ENCODE measurements at places on chromosomes 4 and X.

GRCh38 chr4:114396808-114397207, 201.8 kb upstream of the UGT8 start:
- no peak for DNase-seq

DNA sequence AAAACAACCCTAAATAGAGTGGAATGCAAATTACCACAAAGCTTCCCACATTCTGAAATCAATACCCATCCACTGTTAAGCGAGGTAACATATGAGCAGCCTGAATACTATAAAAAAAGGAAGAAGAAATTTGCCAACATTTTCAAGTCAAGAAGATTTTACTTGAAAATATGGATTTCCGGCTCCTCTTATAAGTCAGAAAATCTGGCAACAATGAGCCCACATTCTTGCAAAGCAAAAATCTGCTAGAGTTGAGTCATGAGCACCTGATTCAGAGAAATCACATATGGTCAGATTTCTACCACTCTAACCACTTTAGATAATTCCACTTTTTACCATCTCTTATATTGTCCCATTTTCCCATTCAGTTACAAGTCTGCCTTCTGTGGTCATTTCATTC, 395.7 kb downstream of the DTHD1 start:
- DNase-seq, result no peak

GRCh38 chr4:81743731-81744435, 272.2 kb upstream of the RASGEF1B start:
- DNase-seq, result no peak

DNA sequence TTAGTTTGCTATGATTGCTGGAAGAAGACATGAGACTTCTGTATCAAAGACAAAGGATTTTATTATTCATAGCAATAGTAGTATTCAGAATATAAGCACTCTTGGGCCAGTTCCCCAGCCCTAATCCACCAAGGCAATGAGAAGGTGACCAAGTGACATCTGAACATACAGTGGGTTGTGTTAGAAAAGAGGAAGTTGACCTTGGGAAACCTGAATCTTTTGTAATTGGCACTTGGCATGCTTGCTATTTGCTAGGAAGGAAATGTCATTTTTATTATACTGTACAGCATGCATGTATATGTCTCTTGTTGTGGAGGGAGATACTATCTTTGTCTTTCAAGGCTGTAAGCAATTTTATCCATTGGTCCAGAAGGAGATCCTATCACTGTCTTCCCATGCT, 216.1 kb upstream of the FAT1 start:
- DNase-seq, result no peak

DNA sequence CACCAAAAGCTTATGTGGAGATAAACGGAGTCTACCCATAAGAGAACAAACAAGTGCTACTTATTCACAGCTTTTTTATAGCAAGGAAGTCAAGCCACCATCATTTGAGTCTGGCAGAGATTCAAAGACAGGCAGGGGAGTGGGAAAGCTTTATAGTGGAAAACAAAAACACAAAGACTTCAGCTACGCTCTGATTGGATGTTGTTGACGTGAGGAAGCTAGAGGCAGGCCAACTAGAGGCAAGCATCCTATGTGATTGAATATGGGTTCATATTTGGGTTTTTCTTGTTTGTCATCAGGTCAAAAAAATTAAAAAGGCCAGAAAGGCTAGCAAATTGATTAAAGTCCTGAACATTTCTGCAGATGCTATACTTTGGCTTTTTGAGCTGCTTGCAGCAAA, 719 bp upstream of the TCEAL4 start:
- no peak for DNase-seq

DNA sequence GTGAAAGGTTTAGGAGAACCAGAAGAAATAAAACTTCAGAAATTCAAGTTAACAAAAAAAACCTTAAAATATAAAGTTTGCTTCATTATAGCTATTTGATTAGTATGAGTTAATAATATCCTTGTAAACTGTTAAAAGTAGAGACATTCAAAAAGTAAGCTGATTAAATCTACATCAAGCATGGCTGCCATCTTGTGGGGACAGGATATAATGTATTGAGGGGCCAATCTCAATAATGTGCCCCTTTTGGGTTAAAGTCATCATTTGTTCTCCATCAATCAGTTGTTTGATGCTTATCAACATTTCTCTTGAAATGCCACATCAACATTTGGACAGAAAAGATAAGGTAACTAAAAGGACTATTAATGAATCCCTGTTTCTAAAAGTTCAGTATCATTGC, 4.6 kb upstream of the GRID2 start:
- no peak for DNase-seq

DNA sequence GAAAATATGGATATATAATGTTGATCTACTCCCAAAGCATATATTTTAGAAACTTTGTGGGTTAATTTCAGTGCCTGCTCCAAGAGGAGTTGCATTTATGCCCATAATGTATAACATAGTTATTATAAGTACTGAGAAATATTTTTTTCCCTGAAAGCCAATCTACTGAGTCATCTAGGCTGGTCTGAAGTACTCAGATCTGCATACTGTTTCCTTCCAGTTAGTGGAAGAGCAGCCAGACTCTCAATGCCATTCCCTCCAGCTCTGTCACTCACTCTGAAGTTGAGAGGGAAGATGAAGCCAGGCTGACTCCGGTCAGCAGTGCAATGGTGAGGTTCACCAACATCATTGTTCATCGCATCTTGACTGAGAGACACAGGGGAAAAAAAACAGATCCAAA, 505.1 kb downstream of the PPARGC1A start:
- DNase-seq, result no peak

GRCh38 chr4:153890761-153891160, 101.9 kb upstream of the SFRP2 start:
- DNase-seq, result no peak

DNA sequence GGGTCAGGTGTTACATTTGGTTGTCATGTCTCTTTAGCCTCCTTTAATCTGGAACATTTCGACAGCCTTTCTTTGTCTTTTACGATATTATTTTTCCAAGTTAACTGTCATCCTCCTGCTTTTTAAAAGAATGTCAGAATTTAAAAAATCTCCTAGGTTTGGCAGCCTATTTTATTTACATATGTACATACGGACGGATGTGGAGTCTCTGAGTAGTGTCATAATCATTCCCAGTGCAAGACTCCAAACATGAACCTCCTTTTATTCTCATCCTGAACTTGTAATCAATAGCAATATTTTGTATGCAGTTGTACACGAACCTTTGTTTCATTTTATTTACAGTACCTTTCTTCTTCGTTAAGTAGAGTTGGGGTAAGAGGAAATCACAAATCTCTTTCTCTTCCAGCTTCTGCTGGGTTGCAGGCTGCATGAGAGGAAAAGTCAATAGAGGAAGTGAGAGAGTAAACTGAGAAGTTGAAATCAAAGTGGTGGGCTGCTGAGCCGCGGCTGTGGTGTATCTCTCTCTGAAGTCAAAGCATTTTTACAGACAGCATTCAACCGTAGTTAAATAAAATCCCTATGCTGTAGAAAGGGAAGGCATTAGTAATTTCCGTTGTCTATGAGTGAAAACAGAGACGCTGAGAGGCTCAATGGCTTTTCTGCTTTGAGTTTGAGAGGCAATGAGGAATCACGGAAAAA, 53.9 kb upstream of the RPS6KA3 start:
- DNase-seq, result peak; percentile 15

- no peak for DNase-seq
Measured at GRCh38 chr4:70901607-70901983, 574 bp upstream of the MOB1B start.

GRCh38 chr4:59565836-59566235, 1634.3 kb upstream of the ADGRL3 start:
- no peak for DNase-seq

- DNase-seq, result no peak
Measured at GRCh38 chrX:47296766-47297365, 64.1 kb downstream of the USP11 start.

All from right lung (tissue), 10 donors.